Osteocyte (in vitro differentiated cells): ENCODE measurements at places on chromosomes 11 and 22. TPM values are rescaled to one million over a fixed set of nuclear protein-coding genes. Genes with fewer than 3 reads are reported as not detected.

The SCUBE1 gene
- 0.68 and 0.91 TPM in 2 replicates for total RNA-seq

The IRAG1 gene
- 22.2 and 24.0 TPM in 2 replicates for total RNA-seq

The MSANTD4 gene
- total RNA-seq = 16.7 and 18.1 TPM in 2 replicates

The PUS3 gene
- total RNA-seq = 10.5 and 14.6 TPM in 2 replicates

The LRRC75B gene
- 10.3 and 11.0 TPM in 2 replicates for total RNA-seq

The SYT8 gene
- total RNA-seq = 5.0 and 6.2 TPM in 2 replicates

The NAV2 gene
- 30.4 and 31.4 TPM in 2 replicates for total RNA-seq

The SERPIND1 gene
- not detected in 2 replicates for total RNA-seq

The OTOG gene
- total RNA-seq = not detected in 2 replicates

The CASP1 gene
- total RNA-seq = 0.55 and 1.1 TPM in 2 replicates

The POTEH gene
- total RNA-seq = not detected in 2 replicates

The FAT3 gene
- 12.3 and 13.2 TPM in 2 replicates for total RNA-seq

The CHCHD10 gene
- total RNA-seq = 30.6 and 34.0 TPM in 2 replicates

The TESMIN gene
- total RNA-seq = 0.55 and 0.56 TPM in 2 replicates

The CD3D gene
- not detected in 2 replicates for total RNA-seq

The TMEM121B gene
- 0.37 and 0.48 TPM in 2 replicates for total RNA-seq

The DNAJB13 gene
- total RNA-seq = not detected in 2 replicates

The THRSP gene
- total RNA-seq = not detected in 2 replicates

The LRRC74B gene
- not detected in 2 replicates for total RNA-seq

The THOC5 gene
- total RNA-seq = 57.4 and 60.0 TPM in 2 replicates

The SLC43A3 gene
- total RNA-seq = 14.9 and 17.1 TPM in 2 replicates

The ROBO4 gene
- total RNA-seq = 0.56 TPM in 1 of 2 replicates, not detected in the other

The PMM1 gene
- 49.7 and 49.8 TPM in 2 replicates for total RNA-seq

The GLYATL1B gene
- not detected in 2 replicates for total RNA-seq

The NPAS4 gene
- 0.11 and 0.18 TPM in 2 replicates for total RNA-seq

The C22orf31 gene
- not detected in 2 replicates for total RNA-seq

The MUC2 gene
- not detected in 2 replicates for total RNA-seq

The RASL10A gene
- total RNA-seq = not detected in 2 replicates

The MAPK1 gene
- total RNA-seq = 154 and 159 TPM in 2 replicates

The TRIM51 gene
- not detected in 2 replicates for total RNA-seq

The GCAT gene
- 33.4 and 38.0 TPM in 2 replicates for total RNA-seq

The GALNT18 gene
- 39.8 and 42.5 TPM in 2 replicates for total RNA-seq

The RBMXL2 gene
- not detected in 2 replicates for total RNA-seq

The SCGB1C1 gene
- total RNA-seq = not detected in 2 replicates

The PRR33 gene
- total RNA-seq = not detected in 2 replicates

The CRYAB gene
- total RNA-seq = 35.5 and 42.3 TPM in 2 replicates

The OR4A16 gene
- not detected in 2 replicates for total RNA-seq

The TSPAN4 gene
- 163 and 175 TPM in 2 replicates for total RNA-seq

The MEI1 gene
- not detected in 2 replicates for total RNA-seq

The OR51B5 gene
- total RNA-seq = not detected in 2 replicates
